ENCODE measurements at places on chromosomes 4 and X. TPM values are rescaled to one million over a fixed set of nuclear protein-coding genes. Genes with fewer than 3 reads are reported as not detected.

SHOX gene
- total RNA-seq = not detected

REPS2 gene
- 15.4 TPM for total RNA-seq

DNA sequence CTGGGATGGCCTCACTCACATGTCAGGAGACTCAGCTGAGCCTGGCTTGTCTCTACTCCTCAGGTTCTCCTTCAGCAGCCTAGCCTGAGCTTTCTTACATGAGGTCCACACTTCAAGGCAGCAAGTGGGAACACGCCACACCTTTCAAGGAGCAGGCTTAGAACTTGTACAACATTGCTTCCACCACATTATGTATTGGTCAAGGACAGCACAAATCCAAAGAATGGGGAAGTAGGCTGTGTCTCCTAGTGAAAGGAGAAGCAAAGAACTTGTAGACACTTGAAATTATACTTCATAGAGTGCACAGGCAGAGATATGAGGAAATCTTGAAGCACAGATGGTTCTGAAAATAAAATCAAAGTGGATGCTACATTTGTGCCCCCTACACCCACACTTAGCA lies 120.9 kb upstream of the NOCT start:
- H3K27ac ChIP-seq = no peak overlapping the region
- no peaks in the 10 kb centered on the region for H3K27me3 ChIP-seq
- peaks cover 24% of the 10 kb centered on the region for H3K4me1 ChIP-seq
- H3K4me3 ChIP-seq = no peak overlapping the region
- no peak for DNase-seq

DNA sequence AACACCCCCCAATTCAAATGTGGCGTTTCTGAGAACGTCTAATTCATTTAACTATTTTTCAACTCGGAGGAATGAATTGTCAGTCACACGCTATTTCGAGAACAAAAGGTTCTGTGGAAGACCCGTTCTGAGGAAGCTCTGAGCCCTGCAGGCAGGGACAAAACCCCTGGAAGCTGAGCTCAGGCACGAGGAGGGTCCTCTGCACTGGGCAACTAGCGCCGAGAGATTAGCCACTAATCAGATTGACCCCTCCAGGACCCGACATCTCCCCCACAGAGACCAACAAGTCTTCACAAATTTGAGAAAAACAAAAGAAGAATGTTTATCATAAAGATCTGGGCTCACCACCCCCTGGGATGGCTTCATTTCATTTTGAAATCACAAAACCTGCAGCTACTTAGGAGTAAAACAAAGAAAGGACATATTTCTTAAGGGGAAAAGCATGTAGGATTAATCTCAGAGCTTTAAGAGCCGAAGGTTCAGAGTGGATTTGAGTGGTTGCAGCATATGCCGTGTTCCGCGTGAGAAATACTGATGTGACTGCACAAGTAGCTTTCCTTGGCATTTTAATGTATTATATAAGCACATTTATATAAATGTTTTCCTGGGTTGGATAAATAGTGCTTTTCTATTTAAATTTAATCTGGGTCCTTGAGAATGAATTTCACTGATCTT lies 41.8 kb downstream of the ADRA2C start:
- no peak for DNase-seq
- H3K36me3 ChIP-seq = no peaks in the 10 kb centered on the region
- peaks cover 76% of the 10 kb centered on the region for H3K27me3 ChIP-seq
- no peak overlapping the region for H3K4me3 ChIP-seq
- H3K4me1 ChIP-seq = no peaks in the 10 kb centered on the region
- H3K27ac ChIP-seq = no peak overlapping the region

DNA sequence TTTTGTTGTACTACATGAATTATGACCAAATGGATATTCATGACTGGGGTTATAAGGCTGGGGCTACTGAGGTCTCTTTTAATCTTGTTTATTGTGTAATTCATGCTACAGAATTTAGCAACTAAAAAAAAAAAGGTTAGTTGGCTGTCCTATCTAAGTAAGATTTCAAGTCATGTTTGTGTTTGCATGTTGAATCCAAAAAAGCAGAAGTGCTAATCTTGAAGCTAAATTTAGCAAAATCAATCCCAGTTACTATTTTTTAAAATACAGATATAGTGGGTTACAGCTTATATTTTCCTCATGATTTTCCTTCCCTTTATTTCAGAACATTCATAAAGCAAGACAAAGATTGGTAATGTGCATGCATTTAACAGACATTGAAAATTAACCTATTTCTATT lies 19.4 kb downstream of the MTMR1 start:
- no peaks in the 10 kb centered on the region for H3K27me3 ChIP-seq
- H3K27ac ChIP-seq = no peak overlapping the region
- H3K36me3 ChIP-seq = peaks cover 4% of the 10 kb centered on the region
